T-helper 17 cell (primary cell): ENCODE measurements at places on chromosomes 6 and 20.

DNA sequence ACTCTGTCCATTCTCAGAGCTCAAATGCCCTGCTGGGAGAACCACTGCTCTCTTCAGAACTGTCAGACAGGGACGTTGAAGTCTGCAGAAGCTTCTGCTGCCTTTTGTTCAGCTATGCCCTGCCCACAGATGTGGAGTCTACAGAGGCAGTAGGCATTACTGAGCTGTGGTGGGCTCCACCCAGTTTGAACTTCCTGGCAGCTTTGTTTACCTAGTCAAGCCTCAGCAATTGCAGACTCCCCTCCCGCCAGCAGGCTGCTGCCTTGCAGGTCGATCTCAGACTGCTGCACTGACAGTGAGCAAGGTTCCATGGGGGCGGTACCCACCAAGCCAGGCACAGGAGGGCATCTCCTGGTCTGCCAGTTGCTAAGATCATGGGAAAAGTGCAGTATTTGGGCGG is 21.8 kb upstream of the UFL1 start:
- H3K27ac ChIP-seq = no peak overlapping the region
- no peaks in the 10 kb centered on the region for H3K36me3 ChIP-seq
- no peaks in the 10 kb centered on the region for H3K27me3 ChIP-seq
- H3K4me3 ChIP-seq = peak overlapping the region; percentile 19
- peaks cover 3% of the 10 kb centered on the region for H3K4me1 ChIP-seq

- no peaks in the 10 kb centered on the region for H3K36me3 ChIP-seq
- DNase-seq = no peak
- H3K27ac ChIP-seq = no peak overlapping the region
- H3K4me3 ChIP-seq = no peak overlapping the region
- H3K4me1 ChIP-seq = peaks cover 3% of the 10 kb centered on the region
These were observed 9.3 kb upstream of the NTSR1 start for GRCh38 chr20:62699296-62699695.

- no peak for DNase-seq
- H3K27ac ChIP-seq = no peak overlapping the region
- peaks cover 4% of the 10 kb centered on the region for H3K4me1 ChIP-seq
- H3K4me3 ChIP-seq = no peak overlapping the region
- H3K27me3 ChIP-seq = peaks cover 5% of the 10 kb centered on the region
These were observed 93.2 kb upstream of the PTPN1 start for GRCh38 chr20:50417023-50417329.

GRCh38 chr6:6793388-6794250 is 205.1 kb downstream of the LY86 start:
- no peak overlapping the region for H3K4me3 ChIP-seq
- H3K4me1 ChIP-seq = peaks cover 3% of the 10 kb centered on the region
- H3K36me3 ChIP-seq = no peaks in the 10 kb centered on the region
- DNase-seq = no peak
- peaks cover 9% of the 10 kb centered on the region for H3K27me3 ChIP-seq

- H3K4me1 ChIP-seq = no peaks in the 10 kb centered on the region
- H3K27ac ChIP-seq = no peak overlapping the region
- no peaks in the 10 kb centered on the region for H3K36me3 ChIP-seq
- no peak for DNase-seq
- H3K27me3 ChIP-seq = no peaks in the 10 kb centered on the region
These were observed 68.4 kb downstream of the EYA4 start for GRCh38 chr6:133309579-133309978.

- DNase-seq = no peak
- H3K27me3 ChIP-seq = no peaks in the 10 kb centered on the region
- H3K4me3 ChIP-seq = no peak overlapping the region
- H3K4me1 ChIP-seq = no peaks in the 10 kb centered on the region
- no peak overlapping the region for H3K27ac ChIP-seq
These were observed 27.8 kb downstream of the CCN2 start for GRCh38 chr6:131923356-131923755.

DNA sequence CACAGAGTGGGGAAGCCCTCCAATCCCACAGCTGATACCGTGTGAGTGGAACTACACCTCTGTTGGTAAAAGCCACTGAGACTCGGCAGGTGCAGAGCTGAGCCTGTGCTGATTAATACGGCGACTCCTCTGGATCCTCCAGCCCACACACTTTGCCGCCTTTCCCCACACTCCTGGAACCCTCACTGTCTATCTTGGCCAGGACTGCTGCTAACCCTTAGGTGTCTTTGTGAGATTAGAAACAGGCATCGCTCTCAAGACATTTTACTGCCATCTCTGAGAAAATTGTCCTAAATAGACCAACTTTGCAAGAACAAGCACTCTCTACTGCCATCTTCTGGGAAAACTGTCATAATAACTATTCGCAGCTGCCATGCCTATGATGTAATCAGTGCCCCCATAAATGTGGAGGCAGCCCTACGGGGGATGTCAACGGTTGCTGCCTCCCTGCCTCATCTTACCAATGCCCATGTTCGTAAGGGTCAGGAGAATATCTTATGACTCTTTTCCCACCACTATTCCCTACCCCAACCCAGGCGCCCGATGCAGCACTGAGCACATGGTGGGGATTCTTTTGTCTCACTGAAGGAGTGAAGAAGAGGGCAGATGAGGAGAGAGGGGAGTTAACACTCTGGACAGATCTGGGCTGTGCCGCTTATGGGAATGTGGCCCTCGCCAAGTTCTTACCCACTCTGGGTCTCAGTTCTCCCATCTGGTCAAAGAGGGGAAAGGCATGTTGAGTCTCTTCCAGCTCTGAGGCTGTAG is 26.1 kb upstream of the KCNB1 start:
- DNase-seq = no peak
- peaks cover 63% of the 10 kb centered on the region for H3K27me3 ChIP-seq
- no peak overlapping the region for H3K27ac ChIP-seq
- no peak overlapping the region for H3K4me3 ChIP-seq
- H3K36me3 ChIP-seq = peaks cover 2% of the 10 kb centered on the region

DNA sequence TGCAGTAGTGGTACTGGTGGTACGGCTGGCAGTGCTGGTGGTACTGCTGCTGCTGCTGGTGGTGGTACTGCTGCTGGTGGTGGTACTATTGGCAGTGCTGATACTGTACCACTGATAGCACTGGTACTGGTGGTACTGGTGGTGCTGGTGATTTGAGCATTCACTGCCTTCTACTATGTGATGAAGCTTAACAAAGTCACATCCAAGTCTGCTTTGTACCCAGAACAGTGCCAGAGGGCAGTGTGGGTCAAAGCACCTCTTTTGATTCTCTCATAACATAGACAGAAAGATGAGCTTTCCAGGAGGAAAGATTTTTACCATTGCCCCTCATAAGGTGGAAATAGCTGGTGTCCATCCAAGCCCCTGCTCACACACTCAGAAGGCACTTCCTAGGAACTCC is 48.7 kb downstream of the ANKRD6 start:
- H3K36me3 ChIP-seq = no peaks in the 10 kb centered on the region
- H3K27ac ChIP-seq = no peak overlapping the region
- no peaks in the 10 kb centered on the region for H3K4me1 ChIP-seq
- H3K27me3 ChIP-seq = peaks cover 15% of the 10 kb centered on the region
- no peak for DNase-seq

GRCh38 chr6:15077961-15078360 is 167.9 kb upstream of the JARID2 start:
- H3K4me3 ChIP-seq = no peak overlapping the region
- no peaks in the 10 kb centered on the region for H3K36me3 ChIP-seq
- no peaks in the 10 kb centered on the region for H3K4me1 ChIP-seq
- peaks cover 22% of the 10 kb centered on the region for H3K27me3 ChIP-seq

DNA sequence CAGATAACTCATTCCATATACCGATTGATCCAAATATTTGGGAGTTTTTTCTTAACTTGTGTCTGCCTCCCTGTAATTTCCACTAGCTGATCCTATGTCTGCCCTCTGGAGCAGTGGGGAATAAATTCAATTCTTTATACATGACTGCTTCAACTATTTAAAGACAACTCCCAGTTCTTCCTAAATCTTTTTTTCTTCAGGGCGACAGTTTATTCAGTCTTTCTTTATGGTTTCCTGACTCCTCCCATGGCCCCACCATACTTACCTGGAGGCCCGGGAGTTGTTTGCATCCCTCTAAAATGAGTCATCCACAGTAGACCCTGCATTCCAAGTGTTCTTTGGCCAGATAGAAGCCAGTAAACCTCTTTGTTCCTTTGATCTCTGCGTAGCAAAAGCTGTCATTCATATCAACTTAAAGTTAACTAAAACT is 73.6 kb downstream of the LCA5 start:
- H3K4me3 ChIP-seq = no peak overlapping the region
- H3K4me1 ChIP-seq = no peaks in the 10 kb centered on the region
- no peaks in the 10 kb centered on the region for H3K36me3 ChIP-seq
- no peak for DNase-seq

DNA sequence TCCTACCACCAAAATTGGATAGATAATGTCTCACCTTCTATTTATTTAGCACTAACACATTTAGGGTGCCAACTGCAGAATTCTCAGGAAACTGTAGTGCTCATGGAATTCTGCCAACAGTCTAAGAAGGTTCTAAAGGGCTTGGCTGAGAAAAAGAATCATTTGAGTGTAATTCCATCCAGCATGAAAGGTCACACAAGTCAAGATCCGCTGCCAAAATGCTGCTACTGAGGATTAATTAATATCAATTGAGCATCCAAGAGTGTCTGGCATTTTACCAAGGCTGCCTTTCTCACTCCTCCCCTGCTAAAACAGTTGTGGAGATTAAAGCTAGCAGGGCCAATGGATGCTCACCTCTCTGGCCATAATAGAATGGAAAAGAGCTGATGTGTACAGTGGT is 112.7 kb downstream of the FHL5 start:
- H3K36me3 ChIP-seq = peaks cover 2% of the 10 kb centered on the region
- no peak overlapping the region for H3K4me3 ChIP-seq
- H3K4me1 ChIP-seq = no peaks in the 10 kb centered on the region
- DNase-seq = no peak

DNA sequence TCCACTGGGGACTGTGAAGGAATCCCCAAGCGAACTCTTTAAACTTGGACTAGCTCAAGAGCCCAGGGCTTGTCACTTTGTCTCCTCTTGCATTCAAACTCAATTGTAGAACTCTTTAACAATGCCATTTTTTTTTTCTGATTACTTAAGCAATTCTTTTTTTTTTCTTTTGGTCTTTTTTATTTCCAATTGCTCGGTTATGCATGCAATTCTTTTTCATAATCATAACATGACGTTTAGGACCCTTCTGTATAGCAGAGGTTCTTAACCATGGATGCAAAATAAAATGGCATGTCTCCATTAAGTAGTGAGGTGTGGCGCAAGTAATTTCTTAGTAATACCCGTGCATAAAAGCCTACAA is 466 bp upstream of the BFSP1 start:
- no peaks in the 10 kb centered on the region for H3K27me3 ChIP-seq
- no peak for DNase-seq
- no peaks in the 10 kb centered on the region for H3K36me3 ChIP-seq
- peaks cover 13% of the 10 kb centered on the region for H3K4me1 ChIP-seq
- peak overlapping the region; percentile 84 for H3K4me3 ChIP-seq

- no peaks in the 10 kb centered on the region for H3K27me3 ChIP-seq
- DNase-seq = no peak
- peaks cover 5% of the 10 kb centered on the region for H3K36me3 ChIP-seq
- H3K4me3 ChIP-seq = peak overlapping the region; percentile 75
- peaks cover 45% of the 10 kb centered on the region for H3K4me1 ChIP-seq
These were observed 68.7 kb downstream of the SYTL3 start for GRCh38 chr6:158718461-158719046.

DNA sequence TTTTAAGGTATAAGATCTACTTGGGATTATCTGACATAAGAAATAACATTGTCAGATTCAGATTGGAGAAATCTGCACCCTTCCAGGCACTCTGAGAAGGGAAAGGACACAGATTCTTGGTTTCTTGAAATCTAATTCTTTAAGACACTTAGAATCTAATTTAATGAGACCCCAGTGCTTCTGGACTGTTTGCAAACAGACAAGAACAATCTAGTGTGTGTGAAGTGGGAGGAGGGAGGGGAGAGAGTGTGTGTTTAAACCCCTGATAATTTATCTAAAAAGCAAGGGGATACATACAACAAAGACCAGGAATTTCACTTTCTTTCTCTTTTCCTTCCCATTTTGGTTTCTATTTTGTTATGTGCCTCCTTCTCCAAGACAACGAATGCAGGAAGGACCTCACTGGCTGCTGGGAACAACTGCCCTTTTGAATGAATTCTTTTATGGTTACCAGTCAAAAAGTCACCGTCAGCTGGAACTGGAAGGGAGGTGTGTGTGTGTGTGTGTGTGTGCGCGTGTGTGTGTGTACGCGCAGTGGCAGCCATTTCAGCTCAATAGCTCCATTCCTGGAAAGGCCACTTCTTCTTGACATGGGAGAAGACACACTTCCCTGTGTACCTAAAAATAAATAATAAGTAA is 129.4 kb downstream of the BCAS1 start:
- H3K4me1 ChIP-seq = peaks cover 17% of the 10 kb centered on the region
- no peak overlapping the region for H3K4me3 ChIP-seq
- DNase-seq = no peak
- H3K27me3 ChIP-seq = no peaks in the 10 kb centered on the region
- peaks cover 2% of the 10 kb centered on the region for H3K36me3 ChIP-seq
- H3K27ac ChIP-seq = peak overlapping the region; percentile 3

GRCh38 chr6:27962506-27962905 is 5.5 kb downstream of the OR2B6 start:
- H3K4me1 ChIP-seq = no peaks in the 10 kb centered on the region
- no peaks in the 10 kb centered on the region for H3K36me3 ChIP-seq
- DNase-seq = no peak
- no peak overlapping the region for H3K4me3 ChIP-seq
- no peak overlapping the region for H3K27ac ChIP-seq

- H3K4me1 ChIP-seq = no peaks in the 10 kb centered on the region
- no peak overlapping the region for H3K4me3 ChIP-seq
- DNase-seq = no peak
- H3K27me3 ChIP-seq = no peaks in the 10 kb centered on the region
- peaks cover 12% of the 10 kb centered on the region for H3K36me3 ChIP-seq
These were observed 38.9 kb downstream of the FBXO9 start for GRCh38 chr6:53103993-53104675.

GRCh38 chr6:26199057-26199772 is 112.0 kb downstream of the HFE start:
- peak overlapping the region; percentile 94 for H3K4me3 ChIP-seq
- H3K27ac ChIP-seq = peak overlapping the region; percentile 99
- H3K27me3 ChIP-seq = no peaks in the 10 kb centered on the region
- peak; percentile 44 for DNase-seq
- H3K4me1 ChIP-seq = peaks cover 46% of the 10 kb centered on the region

- no peak overlapping the region for H3K27ac ChIP-seq
- no peaks in the 10 kb centered on the region for H3K27me3 ChIP-seq
- no peaks in the 10 kb centered on the region for H3K4me1 ChIP-seq
- no peak for DNase-seq
- H3K4me3 ChIP-seq = no peak overlapping the region
These were observed 402.6 kb downstream of the BCKDHB start for GRCh38 chr6:80508885-80509630.

- DNase-seq = no peak
- no peak overlapping the region for H3K4me3 ChIP-seq
- no peaks in the 10 kb centered on the region for H3K4me1 ChIP-seq
- H3K27ac ChIP-seq = no peak overlapping the region
- H3K27me3 ChIP-seq = no peaks in the 10 kb centered on the region
These were observed 475.2 kb downstream of the EPHA7 start for GRCh38 chr6:92944132-92944531.

GRCh38 chr6:1988843-1989242 is 256.6 kb downstream of the GMDS start:
- H3K27ac ChIP-seq = no peak overlapping the region
- no peaks in the 10 kb centered on the region for H3K27me3 ChIP-seq
- no peak for DNase-seq
- no peaks in the 10 kb centered on the region for H3K4me1 ChIP-seq
- peaks cover 5% of the 10 kb centered on the region for H3K36me3 ChIP-seq

- DNase-seq = no peak
- H3K4me1 ChIP-seq = no peaks in the 10 kb centered on the region
- H3K27ac ChIP-seq = no peak overlapping the region
- no peak overlapping the region for H3K4me3 ChIP-seq
- no peaks in the 10 kb centered on the region for H3K36me3 ChIP-seq
- peaks cover 24% of the 10 kb centered on the region for H3K27me3 ChIP-seq
These were observed 21.3 kb downstream of the SNAP25 start for GRCh38 chr20:10239954-10240353.
